CD4-positive, alpha-beta T cell treated with Interleukin-1 beta for 1 hour (primary cell): ENCODE measurements at places on chromosomes 6 and 20.

GRCh38 chr6:70028926-70029325, 162.6 kb downstream of the COL19A1 start:
- no peak for DNase-seq

DNA sequence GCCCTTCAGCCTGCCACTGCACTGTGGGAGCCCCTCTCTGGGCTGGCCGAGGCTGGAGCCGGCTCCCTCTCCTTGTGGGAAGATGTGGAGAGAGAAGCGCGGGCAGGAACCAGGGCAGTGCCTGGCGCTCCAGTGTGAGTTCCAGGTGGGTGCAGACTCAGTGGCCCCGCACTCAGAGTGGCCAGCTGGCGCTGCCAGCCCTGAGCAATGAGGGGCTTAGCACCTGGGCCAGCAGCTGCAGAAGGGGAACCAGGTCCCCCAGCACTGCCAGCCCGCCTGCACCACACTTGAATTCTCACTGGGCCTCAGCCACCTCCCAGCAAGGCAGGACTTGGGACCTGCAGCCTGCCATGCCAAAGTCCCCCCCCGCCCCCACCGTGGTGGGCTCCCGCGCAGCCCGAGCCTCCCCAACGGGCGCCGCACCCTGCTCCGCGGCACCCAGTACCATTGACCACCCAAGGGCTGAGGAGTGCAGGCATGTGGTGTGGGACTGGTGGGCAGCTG, 205.9 kb downstream of the CLVS2 start:
- DNase-seq = no peak

DNA sequence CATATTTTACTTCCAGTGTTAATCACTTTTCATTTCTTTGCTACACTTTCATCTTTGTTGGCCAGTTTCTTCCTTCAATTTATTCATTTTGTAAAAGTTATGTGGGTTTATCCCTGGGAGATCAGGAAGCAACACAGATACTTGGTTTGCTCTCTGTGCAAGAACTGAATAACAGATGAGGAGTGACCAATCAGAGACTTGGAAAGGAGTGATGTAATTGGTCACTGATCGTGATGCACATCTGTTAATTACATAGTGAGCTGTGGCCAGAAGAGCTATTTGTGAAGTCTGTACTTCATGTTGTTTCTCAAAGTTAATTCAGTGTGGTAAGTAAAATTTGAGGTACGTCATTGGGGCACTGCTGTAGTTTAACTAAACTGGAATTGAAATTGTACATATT, 21.3 kb downstream of the ANKRD6 start:
- no peak for DNase-seq

- DNase-seq = no peak
Observed at GRCh38 chr6:126195625-126196236, 144.2 kb upstream of the CENPW start.

DNA sequence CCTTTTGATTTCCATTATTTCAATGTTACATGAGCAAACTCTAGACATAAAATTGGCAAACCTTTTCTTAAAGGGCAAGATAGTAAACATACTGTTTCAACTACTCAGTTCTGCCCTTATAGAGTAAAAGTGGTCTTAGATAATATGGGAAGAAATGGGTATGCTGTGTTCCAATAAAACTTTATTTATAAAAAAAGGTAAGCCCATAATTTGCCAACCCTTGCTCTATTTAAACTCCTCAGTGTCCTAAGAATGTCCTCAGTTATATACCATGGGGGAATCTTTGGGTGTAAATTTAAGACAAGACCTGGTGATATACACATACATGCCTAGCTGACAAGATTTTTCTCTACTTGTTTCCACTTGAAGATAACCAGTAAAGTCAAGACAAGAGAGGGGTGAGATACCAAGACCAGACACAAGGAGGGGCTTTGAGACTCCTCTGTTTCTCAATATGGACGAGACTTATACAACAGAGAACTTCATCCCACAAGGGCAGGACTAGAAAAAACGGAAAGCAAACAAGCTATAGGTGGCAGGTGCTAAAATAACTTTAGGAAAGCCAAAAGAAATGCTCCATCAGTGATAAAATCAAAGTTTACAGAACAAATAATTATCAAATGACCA, 10.5 kb downstream of the SNX3 start:
- DNase-seq = no peak

- DNase-seq = peak; percentile 34
Observed at GRCh38 chr6:89475634-89476033, 42.7 kb downstream of the ANKRD6 start.
